ENCODE measurements at places on chromosomes 11 and 22. TPM values are rescaled to one million over a fixed set of nuclear protein-coding genes. Genes with fewer than 3 reads are reported as not detected.

NELL1 gene
- not detected for total RNA-seq

WNT11 gene
- total RNA-seq: 67.7 TPM

DNA sequence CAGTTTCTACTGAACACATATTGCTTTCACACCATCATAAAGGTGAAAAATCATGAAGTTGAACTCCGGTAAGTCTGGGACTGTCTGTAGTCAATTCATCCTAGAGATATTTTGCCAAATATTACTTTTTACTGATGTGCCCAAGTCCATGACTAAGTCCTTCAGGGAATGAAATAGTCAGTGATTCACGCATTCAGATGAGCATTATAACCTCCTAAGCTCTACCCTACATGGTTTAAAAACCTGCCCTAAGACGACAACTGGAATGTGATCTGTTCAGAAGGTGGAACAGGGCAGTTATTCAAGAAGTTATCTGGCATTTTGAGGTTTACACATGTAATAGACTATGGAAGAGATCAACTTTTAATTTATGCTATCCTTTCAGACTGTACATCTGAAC, 125.6 kb downstream of the TRPC6 start:
- DNase-seq: no peak

- no peak for DNase-seq
These were observed 9.9 kb upstream of the SLC37A2 start for GRCh38 chr11:125053167-125053566.

DDI1 gene
- total RNA-seq: not detected

DNA sequence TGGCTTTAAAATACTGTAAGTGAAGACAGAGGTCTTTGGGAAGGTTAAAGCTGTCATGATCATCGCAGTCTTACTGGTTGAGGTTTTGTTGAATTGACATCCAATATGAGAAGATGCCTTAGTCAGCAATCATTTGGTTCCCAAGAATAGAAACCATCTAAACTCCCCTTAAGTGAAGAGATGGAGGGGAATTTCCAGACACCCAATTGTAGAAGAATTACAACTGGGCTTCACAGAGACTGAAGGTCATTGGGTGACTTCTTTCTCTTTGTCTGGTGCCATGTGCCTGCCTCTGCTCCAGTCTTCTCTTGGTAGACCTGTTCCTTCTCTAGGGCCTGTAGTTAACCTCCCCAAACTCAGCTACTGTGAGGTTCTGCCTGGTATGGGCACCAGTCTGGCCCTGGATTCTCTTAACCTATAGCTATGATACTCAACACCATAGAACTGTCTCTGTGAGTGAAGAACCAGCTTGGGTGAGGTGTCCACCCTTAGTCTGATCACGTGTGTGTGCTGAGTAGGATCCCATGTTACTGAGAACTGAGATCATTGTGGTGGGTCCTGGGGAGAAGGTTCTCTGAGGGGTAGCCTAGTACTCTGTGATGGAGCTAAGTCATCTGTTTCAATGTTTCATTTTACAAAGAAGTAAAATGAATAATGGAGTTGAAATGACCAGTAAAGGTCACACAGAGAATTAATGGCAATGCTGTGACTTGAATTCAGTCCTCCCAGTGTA, 182.5 kb downstream of the CSNK2A3 start:
- no peak for DNase-seq

DNA sequence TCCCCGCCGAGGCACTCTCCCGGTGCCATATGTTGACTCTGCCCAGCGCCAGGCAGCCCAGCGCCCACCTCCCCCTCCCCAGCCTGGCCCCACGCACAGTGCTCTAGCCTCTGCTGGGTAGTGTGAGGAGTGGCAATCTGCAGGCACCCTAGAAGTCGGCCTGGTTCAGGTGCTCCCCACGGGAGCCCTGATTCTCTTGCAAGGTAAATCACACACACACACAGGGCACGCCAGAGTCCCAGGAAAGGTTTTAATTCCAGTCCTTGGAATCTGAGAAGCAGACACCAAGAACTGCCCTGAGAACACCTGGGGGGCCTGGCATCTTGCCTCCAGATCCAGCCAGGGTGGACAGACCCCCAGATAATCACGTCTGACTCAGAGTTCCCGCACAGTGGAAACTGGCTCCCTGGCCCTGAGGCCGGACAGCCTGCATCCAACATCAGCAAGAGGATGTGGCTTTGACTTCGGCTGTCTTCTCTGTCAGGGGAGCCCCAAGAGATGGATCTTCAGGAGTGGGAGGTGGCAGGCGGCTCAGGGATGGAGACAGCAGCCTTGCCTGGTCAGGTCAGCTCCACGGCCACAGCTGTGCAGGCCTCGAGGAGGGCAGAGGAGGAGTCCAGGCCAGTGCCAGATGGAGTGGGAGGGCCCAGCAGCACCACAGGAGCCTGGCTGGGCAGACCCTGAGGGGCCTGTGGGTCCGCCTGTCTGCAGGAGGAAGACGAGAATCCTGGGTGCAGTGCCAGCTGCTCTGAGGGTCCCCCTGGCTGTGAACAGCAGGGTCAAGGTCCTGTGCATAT, 1.1 kb upstream of the RIN1 start:
- no peak for DNase-seq

DNA sequence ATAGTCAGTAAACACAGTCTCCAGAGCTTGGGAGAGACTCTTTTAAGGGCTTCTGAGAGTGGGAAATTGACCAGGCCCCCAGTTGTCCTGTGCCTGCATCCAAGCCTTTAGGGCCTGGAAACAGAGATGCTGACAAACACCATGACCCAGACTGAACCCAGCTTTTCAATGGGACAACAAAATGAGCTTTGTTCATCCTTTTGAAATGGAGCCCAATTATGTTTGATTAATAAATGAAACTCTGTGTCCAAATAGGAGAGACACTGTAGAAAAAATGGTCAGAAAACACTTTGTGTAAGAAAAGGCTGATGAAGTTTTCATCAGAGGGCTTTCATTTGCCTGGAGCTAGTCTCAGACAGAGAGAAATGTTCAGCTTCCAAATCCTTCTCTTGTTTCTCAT, 146.0 kb downstream of the RRAS2 start:
- DNase-seq: no peak

CARNS1 gene
- total RNA-seq: 0.76 TPM

GRCh38 chr11:1916132-1916985, 3.1 kb upstream of the TNNT3 start:
- no peak for DNase-seq

GRCh38 chr11:77144196-77144856, 16.3 kb downstream of the MYO7A start:
- no peak for DNase-seq

DNA sequence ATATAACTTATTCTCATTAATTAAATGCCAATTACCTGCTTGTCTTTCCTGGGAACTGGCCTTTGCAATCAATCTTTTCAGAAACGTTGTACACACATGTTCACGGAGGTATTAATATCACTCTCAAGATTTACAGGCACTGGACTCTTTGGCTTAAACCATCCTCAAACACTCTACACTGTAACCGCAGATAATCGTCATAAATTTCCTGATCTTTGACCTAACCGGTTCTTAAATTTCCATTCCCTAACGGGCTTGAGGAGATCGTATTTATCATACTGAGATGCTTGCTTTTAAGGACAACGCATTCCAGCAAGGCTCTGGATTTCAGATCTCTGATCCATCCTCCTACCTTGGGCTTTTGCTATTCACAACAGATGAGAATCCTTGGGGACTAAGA, 72.8 kb downstream of the ARL14EP start:
- no peak for DNase-seq

GRCh38 chr11:17604201-17604914, 57.3 kb downstream of the OTOG start:
- DNase-seq: no peak

- no peak for DNase-seq
These were observed 108.2 kb downstream of the CYP2R1 start for GRCh38 chr11:14783788-14784187.

GRCh38 chr11:61505640-61506155, 2.9 kb upstream of the LRRC10B start:
- no peak for DNase-seq

MMP8 gene
- not detected for total RNA-seq

CRYAB gene
- total RNA-seq: not detected

DNA sequence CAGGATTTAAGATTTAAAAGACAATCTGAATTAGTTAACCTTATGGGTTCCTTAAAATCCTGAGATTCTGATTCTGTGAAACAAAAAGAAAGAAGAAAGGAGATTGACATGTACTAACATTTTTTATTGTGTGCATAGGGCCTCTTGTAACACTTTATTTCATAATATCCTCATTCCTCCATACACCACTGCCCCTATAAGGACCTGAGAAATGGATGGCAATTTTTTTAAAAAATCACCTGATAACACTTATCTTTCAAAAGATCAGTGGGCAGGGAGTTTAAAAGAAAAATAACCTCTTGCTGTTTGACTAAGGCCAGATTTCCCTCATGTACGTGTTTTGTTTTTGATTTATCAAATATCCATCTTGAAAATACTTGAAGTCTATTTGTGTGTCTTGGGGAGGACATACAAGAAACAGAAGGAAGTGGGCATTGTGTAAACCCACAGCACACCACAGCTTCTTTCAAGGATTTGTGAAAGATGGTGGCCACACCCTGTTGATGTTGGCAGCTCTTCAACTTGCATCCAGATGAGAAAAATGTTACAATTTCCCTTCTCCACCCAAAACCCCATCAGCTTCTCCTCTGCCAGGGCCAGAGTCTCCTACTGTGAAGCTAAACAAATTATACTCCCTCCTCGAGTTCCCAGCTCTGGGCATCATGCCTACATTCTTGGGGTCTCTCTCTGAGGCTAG, 35.0 kb upstream of the MPEG1 start:
- DNase-seq: no peak

DNA sequence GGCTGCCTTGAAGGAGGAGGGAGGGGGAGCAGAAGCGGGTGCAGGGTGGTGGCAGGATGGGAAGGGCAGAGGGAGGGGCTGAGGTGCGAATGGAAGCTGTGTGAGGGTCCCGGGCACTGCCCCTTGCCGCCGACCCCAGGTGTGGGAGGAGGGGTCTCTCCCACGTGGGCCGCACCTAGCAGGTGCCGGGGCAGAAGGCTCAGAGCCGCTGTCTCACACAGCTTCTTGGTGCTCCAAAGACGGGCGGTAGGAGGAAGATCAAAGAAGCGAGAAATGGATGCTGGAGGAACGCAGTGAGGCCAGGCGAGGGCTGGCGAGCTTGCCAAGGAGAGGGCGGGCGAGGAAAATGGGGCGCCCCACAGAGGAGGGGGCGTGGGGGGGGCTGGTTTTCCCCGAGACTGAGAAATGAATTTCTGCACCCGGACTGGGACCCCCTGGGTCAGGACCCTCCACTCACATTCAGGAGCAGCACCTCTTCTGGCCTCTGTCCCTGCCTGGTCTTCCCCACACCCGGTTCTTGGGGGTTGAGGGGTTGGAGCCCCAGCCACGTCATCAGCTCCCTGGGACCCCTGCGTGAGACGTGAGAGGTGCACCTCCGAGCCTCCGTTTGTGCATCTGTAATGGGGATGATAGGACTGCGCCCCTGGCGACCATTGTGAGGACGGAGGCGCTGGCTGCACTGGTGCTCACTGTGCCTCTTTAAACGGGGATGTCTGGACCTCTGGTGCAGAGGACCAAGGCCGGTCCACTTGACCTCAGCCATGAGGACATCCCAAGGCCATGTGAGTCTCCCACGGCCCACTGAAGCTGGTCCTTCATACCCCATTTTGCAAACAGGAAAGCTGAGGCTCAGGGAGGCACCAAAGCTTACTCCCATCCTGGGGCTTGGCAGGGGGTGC, 16.8 kb downstream of the LSP1 start:
- DNase-seq: peak; percentile 32

DNA sequence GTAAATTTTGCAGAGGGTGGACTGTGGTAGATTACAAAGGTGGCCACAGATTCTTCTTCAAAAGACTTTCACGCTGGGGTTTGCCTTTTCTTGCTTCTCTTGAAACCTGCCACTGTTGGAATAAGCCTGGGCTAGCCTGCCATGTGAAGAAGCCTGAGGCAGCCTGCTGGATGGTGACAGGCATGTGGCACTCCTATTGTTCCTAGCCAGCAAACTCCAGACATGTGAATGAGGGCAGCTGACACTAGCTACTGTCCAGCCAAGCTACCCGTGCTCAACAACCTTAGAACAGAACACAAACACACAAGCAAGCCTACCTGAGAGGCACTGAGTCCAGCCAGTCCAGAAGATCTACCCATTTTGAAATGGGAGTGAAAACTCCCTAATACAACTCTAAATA, 322.7 kb upstream of the LARGE1 start:
- DNase-seq: no peak

GRCh38 chr11:112455791-112456190, 195.1 kb upstream of the PLET1 start:
- DNase-seq: no peak

Data from HT-29 (cell line).